ENCODE measurements at places on chromosomes 5 and 9.

- DNase-seq, result no peak
These were observed 121.6 kb upstream of the FST start for GRCh38 chr5:53358794-53359193.

- DNase-seq, result no peak
These were observed 47.8 kb downstream of the AHRR start for GRCh38 chr5:369151-369868.

DNA sequence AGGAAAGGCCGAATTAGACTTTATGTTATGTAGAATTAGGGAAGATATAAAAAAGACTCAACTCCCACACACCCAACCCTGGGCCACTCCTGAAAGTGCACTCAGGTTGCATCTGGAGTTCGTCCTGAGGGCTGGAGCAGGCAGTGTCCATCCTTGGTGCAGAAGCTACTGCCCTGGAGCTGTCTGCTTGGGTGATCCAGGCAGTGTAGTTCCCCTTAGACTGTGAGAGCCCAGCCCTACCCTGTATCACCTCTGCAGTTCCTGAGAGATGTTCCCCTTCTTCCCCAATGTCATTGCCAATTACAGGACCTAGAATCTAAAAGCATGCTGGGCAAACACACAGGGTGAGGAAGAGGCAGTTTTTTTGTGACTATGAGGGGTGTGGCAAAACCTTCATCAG, 368.3 kb upstream of the ST8SIA4 start:
- DNase-seq, result no peak

DNA sequence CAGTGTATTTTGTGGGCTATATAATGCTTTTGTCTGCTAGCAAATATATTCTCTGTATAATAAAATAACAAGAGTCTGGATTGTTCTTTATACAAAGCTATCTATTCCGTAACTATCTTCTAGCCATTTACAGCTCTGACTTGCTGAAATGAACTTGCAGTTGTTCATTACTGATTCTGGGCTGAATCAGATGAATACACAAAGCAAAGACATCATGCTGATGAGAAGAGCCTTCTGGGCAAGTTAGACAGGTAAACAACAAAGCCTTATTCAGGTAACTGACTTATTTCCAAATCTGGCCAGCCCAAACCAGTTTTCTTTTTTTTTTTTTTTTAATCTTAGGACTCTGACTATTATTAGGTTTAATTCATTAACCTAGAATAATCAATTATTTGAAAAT, 255.5 kb downstream of the KIAA0825 start:
- DNase-seq, result no peak

- DNase-seq, result no peak
These were observed 4.5 kb downstream of the DUSP1 start for GRCh38 chr5:172766287-172767108.

DNA sequence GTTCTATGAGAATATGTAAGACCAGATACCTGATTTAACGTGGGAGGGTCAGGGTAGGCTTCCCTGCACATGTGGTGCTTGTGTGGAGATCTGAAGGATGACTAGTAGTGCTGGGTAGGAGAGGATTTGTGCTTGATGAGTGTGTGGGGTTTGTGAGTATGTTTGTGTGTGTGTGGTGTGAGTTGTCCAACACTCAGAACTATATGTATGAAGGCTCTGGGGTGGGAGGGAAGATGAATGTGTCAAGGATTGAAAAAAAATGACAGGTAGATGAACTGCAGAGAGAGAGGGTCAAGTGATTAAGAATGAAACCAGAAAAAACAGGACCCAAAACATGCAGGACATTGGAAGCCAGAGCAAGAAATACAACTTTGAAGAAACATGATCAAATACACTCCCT, 154.6 kb upstream of the NR3C1 start:
- DNase-seq, result no peak

DNA sequence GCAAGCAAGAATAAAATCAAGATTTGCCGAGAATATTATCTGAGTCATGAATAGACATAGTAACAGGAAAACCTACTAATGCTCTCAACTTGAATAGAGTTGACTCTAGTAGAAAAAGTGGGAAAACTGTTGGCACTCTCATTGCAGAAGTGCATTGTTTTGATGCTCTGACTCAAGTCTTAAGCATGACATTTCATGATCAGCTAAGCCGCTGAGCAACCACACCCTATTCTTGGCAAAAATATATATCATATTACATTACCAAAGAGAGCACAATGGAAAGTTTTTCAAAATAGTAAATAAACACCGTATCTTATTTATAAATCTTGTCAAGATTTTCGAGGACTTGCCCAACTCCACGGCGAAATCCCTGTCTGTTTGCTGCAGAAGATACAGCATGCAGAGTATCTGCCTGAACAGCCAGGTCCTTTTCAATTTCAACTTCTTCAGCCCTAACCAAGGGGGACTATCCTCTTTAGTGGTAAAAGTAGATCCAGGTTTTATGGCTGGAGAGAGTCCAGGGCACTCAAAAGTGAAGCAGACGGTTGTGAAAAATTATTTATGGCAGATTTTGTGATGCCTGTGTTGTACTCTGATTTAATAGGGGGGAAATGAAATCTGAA, 13.9 kb upstream of the ADAMTSL1 start:
- no peak for DNase-seq

GRCh38 chr9:23771746-23772384, 54.2 kb downstream of the ELAVL2 start:
- no peak for DNase-seq

DNA sequence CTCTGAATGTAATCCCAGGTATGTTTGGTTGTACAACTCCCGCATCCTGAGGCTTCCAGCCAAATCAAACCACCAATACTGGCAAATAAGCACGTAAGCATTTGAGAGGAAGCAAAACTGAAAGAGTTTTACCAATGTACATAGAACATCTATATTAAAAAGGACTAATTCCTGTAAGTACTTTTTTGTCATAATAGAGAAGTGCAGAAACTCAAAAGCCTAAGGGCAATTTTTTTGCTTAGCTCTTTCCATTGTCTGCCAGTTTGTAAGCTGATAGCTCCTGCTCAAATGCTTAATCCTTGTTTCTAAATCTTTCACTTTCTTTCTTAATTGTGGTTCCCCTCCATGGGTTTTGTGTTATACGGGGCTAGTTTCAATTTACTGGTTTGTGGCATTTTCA, 1151.8 kb downstream of the CDH12 start:
- DNase-seq, result no peak

DNA sequence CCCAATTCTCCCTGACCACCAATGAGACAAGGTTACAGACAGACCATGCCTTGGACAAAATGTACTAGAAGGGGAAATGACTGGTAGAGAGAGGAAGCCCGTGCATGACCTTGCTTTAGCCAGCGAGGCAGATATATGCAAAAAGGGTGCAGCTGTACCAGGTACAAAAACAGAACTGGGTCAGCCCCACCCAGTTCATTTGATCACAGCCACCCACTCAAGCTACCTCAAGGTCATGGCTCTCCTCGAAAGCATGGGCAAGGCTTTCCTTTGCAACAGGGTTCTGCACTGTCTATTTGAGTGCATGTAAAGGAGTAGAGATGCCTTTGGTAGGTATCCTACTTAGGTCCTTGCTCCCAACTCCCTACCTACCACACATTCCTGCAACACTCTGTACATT, 33.3 kb downstream of the TLE1 start:
- no peak for DNase-seq

GRCh38 chr5:107430071-107430625, 240.6 kb downstream of the EFNA5 start:
- DNase-seq, result no peak

DNA sequence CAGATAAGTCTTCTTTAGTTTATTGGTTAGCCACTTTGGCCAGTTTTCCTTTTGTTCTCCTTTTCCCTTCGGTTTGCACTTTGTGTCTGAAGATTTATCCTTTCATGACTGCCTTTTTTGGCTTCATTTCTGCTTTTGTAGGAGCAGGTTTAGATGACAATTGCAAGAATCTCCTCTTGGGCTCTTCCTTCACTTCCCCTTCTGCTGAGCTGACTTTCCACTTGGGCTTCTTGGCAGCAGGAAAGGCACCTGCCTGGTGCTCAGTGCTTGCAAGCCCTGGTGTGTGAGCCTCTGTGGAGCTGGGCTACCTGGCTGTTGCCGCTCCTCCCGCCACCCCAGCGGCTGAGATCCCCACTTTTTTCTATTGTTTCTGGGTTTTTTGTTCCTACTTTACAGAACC, 7.3 kb downstream of the CCDC112 start:
- no peak for DNase-seq

GRCh38 chr9:108162664-108163063, 673.1 kb upstream of the KLF4 start:
- no peak for DNase-seq

- DNase-seq, result no peak
These were observed 2.9 kb upstream of the CSF2 start for GRCh38 chr5:132070460-132071337.

DNA sequence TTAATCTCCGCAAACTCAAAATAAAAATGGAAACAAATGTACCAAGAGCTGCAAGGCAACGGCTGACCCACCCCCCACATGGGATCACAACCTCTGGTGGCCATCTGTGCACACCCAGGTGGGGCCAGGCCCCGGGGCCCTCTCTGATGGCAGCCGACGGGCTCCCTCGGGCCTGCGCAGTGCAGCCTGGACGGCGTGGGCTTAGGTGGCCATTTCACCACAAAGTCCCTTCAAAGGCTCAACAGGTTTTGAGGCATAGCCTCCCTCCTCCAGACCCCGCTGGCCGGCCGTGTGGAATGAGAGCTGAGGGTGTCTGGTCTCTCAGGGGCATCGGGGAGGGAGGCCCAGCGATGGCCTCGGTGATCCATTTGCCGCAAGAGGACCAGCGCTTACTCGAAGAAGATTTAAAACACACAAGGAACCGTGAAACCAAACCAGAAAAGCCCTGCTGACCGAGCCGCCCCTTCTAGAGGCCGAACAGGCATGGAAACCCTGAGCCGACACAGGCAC, 42.7 kb upstream of the CEP72 start:
- no peak for DNase-seq

- DNase-seq, result no peak
These were observed 162.2 kb downstream of the HSD17B3 start for GRCh38 chr9:96139592-96140295.

DNA sequence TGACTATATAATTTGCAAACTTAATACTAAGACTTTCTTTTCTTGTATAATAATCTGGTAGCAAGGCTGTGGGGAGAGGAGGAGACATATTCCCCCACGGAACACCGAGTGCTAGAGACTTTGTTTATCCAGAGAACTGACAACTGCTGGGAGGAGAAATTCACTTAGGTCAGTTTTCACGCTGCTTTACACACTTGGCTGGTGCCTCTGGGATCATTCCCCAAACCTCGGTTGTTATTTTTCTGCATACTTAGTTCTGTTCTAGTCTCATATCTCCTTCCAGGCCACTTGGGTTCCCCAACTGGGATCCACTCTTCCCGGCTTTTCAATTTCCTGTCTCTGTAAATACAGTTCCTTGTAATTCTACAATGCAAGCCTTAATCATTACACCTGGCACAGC, 238.2 kb upstream of the ADAMTS16 start:
- DNase-seq, result no peak

DNA sequence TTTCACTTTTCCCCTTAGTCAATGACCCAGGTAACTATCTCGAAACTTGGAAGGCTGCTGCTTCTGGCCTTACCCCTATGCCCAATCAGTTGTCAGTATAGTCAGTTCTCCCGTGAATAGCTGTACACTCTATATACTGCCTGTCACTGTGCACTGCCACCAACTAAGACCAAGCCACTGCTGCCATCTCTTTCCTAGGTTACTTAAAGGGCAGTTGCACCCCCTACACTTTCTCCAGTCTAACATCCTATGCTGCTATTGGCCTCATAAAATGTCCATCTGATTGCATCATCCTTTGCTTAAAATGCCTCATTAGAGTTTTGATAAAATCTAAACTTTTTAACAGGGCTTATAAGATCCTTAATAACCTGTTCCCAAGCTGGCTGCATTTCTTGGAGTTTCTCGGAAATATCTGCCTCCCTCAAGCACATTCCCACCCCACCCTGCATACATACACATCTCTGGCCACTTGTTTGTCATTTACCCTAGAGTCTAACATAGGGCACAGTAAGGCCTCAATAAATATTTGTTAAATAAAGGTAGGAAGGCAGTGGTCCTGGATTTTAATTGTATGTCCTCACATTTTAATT, 32.8 kb upstream of the TNFAIP8 start:
- DNase-seq, result no peak

GRCh38 chr5:10591159-10591558, 27.3 kb downstream of the ANKRD33B start:
- DNase-seq, result no peak

DNA sequence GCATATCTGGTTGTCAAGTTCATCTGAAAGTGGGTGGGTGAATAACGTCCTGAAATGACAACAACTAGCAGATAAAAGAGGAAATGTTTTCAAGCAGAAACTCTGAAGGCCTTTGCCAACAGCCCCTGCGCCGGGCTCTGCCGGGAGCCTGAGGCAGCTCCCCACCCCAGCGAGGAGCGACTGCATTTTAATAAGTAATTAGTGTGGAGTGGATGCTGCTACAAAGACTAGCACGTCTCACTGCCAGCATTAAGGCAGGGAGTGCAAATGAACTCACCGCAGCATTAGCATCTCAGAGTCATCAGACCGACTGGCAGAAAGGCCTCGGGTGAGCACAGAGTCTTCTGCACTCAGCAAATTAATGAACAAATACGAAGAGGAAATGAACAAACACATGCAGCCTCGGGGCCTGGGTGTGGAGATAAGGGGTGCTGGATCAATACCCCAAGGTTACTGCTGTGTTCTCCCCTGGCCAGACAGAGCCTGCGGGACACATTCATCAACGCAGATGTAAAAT, 63.8 kb downstream of the VAV2 start:
- DNase-seq, result no peak

DNA sequence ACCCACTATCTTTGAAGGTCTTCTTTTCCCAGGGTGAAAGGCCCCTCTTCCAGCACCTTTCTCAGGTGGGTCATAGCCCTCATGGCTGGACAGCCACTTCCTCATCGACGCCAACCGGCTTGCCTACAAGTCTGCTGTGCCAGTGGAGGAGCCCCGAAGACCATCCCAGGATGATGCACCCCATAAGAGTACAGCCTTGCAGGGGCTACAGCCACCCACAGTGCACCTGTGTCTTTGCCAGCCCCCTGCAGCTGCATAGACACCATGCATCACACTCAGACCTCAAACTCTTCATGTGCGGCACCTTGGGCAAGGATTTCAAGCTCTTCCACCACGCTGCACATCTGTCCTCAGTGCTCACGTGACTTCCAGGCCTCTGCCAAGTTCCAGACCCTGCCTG, 173.4 kb downstream of the SLF1 start:
- DNase-seq, result no peak

GRCh38 chr9:123287639-123288038, 19.3 kb upstream of the STRBP start:
- no peak for DNase-seq

GRCh38 chr5:150358261-150359095, 981 bp downstream of the TCOF1 start:
- no peak for DNase-seq

- no peak for DNase-seq
These were observed 521.2 kb downstream of the IRX1 start for GRCh38 chr5:4116834-4117233.

- DNase-seq, result no peak
These were observed 530.2 kb upstream of the FAM174A start for GRCh38 chr5:100004969-100005368.

DNA sequence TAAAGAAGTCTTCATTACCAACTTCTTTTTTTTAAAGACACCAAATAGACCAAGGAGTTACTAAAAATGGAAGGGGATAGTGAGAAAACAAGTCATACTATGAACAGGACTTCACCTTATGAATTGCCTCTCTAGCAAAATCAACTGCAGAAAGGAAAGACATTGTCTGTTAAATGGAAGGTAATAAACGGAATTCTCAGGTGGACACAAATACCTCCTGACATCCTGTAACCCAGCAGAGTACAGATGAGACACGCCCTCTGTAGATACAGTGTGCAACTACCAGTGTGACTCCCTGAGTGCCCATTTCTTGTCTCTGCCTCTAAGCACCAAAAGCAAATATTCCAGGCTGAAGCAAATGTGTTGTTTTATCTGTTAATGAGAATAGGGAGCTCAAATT, 12.2 kb upstream of the PLPP1 start:
- no peak for DNase-seq
